ENCODE measurements at places on chromosomes 6 and 20. TPM values are rescaled to one million over a fixed set of nuclear protein-coding genes. Genes with fewer than 3 reads are reported as not detected.

DNA sequence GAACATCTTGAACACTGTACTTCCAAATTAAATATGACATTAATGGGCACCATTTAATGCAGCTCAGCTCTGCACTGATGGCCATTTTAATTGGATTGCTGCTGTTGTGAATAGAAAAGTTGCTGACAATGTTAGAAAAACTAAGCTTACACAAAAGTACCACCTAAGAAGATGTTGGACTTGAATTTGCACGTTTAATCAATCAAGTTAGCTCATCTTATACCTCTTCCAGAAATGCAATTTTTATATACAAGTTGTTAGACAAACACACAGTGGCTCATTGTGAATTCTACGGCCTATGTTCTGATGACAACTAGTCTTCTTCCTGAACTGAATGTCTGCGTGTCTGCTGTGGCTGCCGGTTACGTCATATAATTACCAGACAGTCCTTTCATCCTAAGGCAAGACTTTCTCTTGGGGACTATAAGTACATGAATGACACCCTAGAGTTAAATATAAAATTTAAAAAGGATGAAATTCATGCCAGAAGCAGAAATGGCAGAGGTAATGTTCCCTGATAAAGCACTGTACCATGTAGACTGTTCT lies 330.2 kb downstream of the EPM2A start:
- no peak overlapping the region for H3K27ac ChIP-seq
- H3K4me3 ChIP-seq: no peak overlapping the region
- no peak for DNase-seq
- peaks cover 2% of the 10 kb centered on the region for H3K27me3 ChIP-seq

DNA sequence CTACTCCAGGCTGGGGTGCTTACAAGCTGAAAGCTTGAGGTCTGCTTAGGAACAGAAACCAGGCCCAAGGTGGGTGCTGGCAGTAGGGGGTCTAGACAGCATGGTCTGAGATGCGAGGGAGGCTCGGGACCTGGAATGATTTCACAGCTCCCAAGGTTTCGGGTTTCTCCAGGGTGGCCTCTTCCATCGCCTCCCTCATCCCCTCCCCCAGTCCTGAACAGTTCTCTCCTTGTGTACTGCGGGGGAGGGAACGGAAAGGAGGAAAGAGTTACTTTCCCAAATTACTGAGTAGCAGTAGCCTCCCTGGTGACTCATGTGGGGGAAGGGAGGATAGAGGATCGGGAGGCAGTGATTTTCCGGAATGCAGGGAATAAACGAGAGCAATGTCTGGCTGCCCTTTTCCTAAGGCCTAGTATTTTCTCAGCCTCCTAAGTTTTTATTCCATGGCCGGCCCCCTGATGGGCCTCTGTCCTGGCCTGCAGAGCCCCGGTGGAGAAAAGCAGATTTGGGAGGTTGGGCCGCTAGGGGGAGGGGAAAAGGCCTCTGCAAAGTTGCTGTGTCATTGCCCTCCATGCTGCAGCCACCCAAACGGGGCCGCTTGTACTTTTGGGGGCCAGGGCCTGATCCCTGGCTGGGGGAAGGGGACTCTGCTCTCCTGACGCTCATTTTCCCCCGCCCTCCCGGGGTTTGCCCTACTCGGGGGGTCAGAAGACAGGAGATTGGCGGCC lies 1.5 kb downstream of the BRD2 start:
- H3K4me3 ChIP-seq: peak overlapping the region; percentile 95
- peaks cover 7% of the 10 kb centered on the region for H3K36me3 ChIP-seq
- H3K4me1 ChIP-seq: peaks cover 66% of the 10 kb centered on the region
- peak; percentile 53 for DNase-seq

DNA sequence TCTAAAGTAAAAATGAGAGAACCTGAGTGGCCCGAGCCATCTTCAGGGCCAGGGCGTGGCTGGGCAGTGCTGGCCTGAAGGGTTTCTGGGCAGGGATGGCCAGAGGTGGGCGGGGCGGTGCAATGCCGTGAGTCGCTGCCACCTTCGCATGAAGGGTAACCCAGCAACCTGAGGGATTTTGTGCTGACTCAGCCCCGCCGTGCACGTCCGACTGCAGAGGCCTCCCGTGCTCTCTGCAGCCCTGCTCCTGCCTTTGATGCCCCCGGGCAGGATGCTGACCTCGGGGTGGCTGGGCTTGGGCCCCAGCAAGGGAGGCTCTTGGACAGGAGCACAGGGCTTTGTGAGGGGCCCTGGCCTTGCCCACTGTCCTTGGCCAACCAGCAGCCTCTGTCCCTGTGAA lies 81.7 kb upstream of the GATA5 start:
- no peaks in the 10 kb centered on the region for H3K36me3 ChIP-seq
- H3K4me3 ChIP-seq: no peak overlapping the region
- DNase-seq: no peak
- H3K4me1 ChIP-seq: no peaks in the 10 kb centered on the region
- no peak overlapping the region for H3K27ac ChIP-seq

DNA sequence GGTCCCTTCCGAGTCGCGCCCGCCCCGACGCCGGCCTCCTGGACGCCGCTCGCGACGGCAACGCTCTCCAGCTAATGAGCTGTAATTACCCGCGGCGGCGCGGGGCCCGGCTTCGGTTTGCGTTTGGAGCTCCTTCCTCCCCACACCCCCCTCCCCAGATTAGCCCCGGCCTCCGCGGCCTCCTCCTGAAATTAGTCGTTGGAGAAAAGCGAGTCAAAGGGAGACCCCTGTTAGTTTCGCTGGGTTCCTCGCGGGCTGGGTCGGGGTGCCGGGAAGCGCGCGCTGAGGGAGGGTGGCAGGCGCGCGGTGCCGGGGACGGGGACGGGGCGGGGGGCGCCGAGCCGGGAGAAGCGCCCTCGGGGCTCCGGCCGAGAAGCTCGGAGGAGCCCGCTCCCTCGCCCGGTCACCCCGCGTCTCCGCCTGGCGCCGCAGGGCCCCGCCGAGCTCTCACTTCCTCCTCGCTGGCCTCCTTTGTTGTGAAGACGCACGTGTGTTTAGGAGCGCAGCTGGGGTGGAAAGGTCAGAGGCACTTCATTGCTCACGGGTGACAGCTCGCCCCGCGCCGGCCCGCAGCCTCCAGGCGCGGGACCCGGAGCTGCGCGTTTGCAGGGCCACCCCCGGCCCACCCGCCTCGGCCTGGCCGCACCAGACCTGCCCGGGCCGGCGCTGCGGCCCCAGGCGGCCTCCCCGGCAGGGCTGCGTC lies 4.9 kb downstream of the FOXC1 start:
- no peak overlapping the region for H3K4me3 ChIP-seq
- no peak for DNase-seq
- no peak overlapping the region for H3K27ac ChIP-seq
- H3K36me3 ChIP-seq: no peaks in the 10 kb centered on the region
- H3K27me3 ChIP-seq: peaks cover 25% of the 10 kb centered on the region
- peaks cover 34% of the 10 kb centered on the region for H3K4me1 ChIP-seq

DNA sequence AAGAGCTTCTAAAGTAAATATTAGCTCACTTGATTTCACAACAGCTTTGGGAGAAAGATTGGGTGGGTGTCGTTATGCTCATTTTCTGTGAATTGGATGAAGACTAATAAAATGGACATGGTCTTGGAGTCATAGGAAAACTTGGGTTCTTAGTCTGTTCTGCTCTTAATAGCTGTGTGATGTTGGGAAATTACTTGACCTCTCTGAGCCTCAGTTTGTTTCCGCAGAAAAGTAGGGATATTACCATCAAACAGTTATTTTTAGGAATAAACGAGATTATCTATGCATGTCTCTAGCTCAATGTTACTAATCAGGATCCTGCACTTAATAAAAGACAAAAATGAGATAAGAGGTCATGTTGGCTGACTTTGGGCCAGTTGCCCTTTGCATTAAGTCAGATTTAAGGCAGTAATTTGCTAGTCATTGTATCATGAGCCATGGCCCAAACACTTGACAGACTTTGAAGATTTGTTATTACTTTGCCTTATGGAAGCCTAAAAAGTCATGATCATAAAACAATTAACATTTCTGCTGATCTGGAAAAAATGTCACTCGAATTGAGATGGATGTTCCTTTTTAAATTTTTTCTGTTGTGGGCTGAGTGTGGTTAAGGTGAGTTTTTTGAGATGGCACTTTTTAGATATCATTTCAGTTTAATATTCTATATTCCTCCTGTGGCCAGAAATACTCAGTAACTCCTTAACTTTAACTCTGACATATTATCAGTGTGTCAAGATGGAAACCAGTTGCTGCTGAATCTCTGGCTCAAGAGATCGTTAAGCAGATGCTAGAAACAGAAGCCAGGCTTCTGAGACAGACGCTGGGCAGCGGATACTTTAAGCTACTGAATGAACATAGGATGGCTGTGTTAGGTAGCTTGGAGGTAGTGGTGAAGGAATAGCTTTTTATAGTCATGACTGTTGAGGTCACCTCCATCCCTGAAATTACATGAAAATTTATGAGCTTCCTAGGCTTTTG lies 291.6 kb downstream of the PHF3 start:
- no peak overlapping the region for H3K27ac ChIP-seq
- H3K4me1 ChIP-seq: no peaks in the 10 kb centered on the region
- no peaks in the 10 kb centered on the region for H3K27me3 ChIP-seq
- no peak overlapping the region for H3K4me3 ChIP-seq

The BEND6 gene
- total RNA-seq: not detected

The REPS1 gene
- 55.4 TPM for total RNA-seq

Data from CD4-positive, CD25-positive, alpha-beta regulatory T cell (primary cell).